ENCODE measurements at places on chromosomes 11 and 22. TPM values are rescaled to one million over a fixed set of nuclear protein-coding genes. Genes with fewer than 3 reads are reported as not detected.

Gene MS4A4A
- not detected for total RNA-seq

Gene OR8H2
- total RNA-seq, result not detected

Gene RPL3
- 1,816 TPM for total RNA-seq

Gene CREB3L1
- 4.0 TPM for total RNA-seq

Gene ADM2
- total RNA-seq, result 0.57 TPM

Gene SPON1
- not detected for total RNA-seq

Gene NPAS4
- not detected for total RNA-seq

Gene OR5A1
- total RNA-seq, result not detected

Gene MRGPRE
- total RNA-seq, result 0.09 TPM
